Panc1 (cell line): ENCODE measurements at places on chromosomes 6 and 20.

- H3K4me3 ChIP-seq, result peak within 1 kb of the TSS; percentile 87
- H3K27me3 ChIP-seq, result no peaks in the 10 kb centered on the region
- peaks cover 12% of the 10 kb centered on the region for H3K4me1 ChIP-seq
- peak within 1 kb of the TSS; percentile 89 for H3K27ac ChIP-seq
- DNase-seq, result peak; percentile 39
Measured at GRCh38 chr20:52191132-52191915, at the start of gene ZFP64. TSS of gene ZFP64 (minus strand) at chr20:52191779. CDS start at chr20:52191636, 143 bp downstream.

DNA sequence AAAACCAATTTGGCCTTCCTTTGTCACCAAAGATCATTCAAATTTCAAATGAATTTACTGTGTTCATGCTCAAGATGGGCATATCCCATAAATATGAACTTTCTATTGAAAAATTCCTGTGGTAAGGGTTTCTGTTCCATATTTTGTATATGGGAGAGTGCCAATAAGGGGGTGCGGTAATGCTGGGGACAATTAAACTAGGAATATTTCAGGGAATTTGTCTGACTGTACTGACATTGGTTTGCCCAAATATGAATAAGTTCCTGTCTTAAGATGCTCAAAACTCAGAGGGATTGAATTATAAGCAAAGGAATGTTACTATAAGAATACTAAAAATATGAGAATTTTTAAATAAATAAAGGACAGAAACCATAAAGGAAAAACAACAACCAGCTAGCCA lies 553.0 kb upstream of the MARCKS start:
- no peaks in the 10 kb centered on the region for H3K4me1 ChIP-seq
- H3K4me3 ChIP-seq, result no peak overlapping the region
- no peaks in the 10 kb centered on the region for H3K36me3 ChIP-seq

GRCh38 chr6:33794910-33795623 lies 6.1 kb upstream of the LEMD2 start:
- H3K27me3 ChIP-seq, result no peaks in the 10 kb centered on the region
- peaks cover 16% of the 10 kb centered on the region for H3K4me1 ChIP-seq
- H3K27ac ChIP-seq, result no peak overlapping the region
- no peaks in the 10 kb centered on the region for H3K36me3 ChIP-seq
- DNase-seq, result no peak

DNA sequence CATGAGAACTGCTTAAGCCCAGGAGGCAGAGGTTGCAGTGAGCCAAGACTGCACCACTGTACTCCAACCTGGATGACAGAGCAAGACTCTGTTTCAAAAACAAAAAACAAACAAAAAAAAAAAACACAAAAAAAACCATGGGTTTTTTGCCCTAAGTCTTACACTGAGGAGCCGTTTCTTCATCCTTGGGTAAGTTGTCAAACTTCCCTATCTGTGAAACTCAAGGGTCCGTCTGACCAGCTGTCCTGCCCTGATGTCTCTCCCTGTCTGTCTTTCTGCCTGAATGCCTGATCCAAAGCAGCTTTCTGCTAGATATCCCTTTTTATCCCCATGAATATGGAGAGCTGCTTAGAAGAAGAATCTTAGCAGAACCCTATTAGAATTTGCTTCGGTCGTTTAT lies 41.3 kb upstream of the CLDN20 start:
- no peak for DNase-seq
- H3K36me3 ChIP-seq, result no peaks in the 10 kb centered on the region
- H3K4me1 ChIP-seq, result peaks cover 14% of the 10 kb centered on the region
- H3K4me3 ChIP-seq, result no peak overlapping the region
- H3K27ac ChIP-seq, result no peak overlapping the region; the same call in 1 of the 2 replicates

DNA sequence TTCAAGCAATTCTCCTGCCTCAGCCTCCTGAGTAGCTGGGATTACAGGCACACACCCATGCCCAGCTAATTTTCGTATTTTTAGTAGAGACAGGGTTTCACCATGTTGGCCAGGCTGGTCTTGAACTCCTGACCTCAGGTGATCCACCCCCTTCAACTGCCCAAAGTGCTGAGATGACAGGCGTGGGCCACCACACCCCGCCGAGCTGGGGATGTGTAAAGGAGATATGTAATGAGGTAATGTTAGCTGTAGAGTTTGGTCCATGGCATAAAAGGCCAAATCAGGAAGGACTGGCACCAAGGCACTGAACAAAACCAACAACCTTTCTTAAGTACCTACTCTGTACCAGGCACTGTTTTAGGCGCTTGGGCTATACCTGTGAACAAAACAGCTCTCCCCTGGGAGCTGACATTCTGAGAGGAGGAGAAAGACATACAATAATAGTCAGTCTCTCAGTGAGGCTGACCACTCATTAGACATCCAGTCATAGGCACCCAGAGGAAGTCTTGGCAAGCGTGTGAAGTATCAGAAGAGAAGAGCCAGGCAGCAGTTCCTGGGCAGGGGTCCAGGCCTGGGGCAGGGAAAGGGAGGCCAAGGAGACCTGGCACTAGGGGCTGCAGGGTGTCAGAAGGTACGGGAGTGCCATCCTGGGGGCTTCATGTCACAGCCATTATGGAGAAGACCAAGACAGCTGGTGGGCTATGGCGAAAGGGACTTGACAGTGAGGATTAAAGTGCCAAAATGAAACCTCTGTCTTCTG lies 164.8 kb upstream of the DTNBP1 start:
- H3K27ac ChIP-seq, result no peak overlapping the region
- H3K27me3 ChIP-seq, result peaks cover 7% of the 10 kb centered on the region; the same call in 1 of the 2 replicates
- no peaks in the 10 kb centered on the region for H3K4me1 ChIP-seq
- DNase-seq, result no peak
- no peaks in the 10 kb centered on the region for H3K36me3 ChIP-seq

DNA sequence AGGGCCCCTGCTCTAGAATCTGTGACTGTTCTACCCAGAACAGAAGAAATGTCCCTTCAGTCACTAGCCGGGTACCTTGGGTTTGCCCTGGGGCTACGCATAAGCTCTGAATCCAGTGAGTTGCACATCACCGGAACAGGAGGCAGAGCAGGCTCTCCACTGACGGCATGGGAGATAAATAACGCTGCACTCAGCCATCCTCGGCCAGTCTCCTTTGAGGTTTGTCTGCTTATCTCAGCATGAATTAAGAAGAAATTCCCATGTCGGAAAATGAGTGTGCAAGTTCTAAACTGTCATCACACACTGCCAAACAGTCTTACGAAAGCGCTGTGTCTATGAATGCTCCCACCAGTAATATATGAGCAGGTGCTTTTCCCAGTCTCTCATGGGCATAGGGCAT lies 90.8 kb downstream of the FAM50B start:
- no peaks in the 10 kb centered on the region for H3K36me3 ChIP-seq
- no peak overlapping the region for H3K4me3 ChIP-seq
- no peak overlapping the region for H3K27ac ChIP-seq
- H3K4me1 ChIP-seq, result no peaks in the 10 kb centered on the region

DNA sequence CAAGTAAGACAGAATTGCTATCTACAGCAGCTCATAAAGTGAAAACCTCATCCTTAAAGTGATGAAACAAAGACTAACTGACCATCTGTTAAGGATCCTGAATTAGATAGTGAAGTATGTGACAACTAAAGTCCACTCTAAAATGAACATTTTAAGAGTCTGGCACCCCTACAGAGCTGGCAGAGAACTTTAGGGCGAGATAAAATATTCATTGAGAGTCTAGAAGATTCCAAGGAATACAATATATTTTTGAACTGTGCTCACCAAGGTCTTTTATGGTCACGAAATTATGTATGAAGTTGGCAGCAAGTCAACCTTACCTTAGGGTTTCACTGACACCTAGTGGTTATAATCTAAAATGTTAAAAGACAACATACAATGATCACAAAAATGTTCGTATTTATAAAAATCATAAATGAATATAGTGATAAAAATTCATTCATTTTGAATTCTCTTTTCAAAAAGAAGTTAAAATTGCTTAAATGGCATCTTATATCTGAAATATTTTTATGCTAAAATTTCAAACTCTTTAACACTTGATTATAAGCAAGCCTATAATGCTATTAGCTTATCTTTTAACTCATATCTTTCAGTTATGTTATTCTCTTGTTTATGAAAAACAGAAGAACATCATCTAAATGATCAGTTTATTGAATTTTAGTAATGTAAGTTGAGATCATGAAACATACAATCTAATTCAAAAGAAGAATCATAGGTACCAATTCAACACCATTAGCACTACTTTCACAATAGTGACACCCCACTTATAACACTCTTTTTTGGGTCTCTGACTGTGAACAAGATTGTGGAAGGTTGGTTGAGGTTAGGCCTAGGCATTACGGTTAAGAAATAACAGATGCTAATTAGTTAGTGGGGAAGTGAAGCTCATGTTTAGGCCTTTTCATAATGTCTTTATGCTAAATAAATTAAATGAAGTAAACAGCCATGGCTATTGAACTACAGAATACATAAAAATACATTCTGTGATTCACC lies 27.5 kb downstream of the RSPH3 start:
- peak; percentile 35 for DNase-seq
- H3K4me3 ChIP-seq, result no peak overlapping the region
- H3K4me1 ChIP-seq, result no peaks in the 10 kb centered on the region

GRCh38 chr6:154923199-154923869 lies 71.8 kb upstream of the TIAM2 start:
- H3K27me3 ChIP-seq, result no peaks in the 10 kb centered on the region
- H3K27ac ChIP-seq, result no peak overlapping the region
- peaks cover 4% of the 10 kb centered on the region; the same call in 1 of the 2 replicates for H3K4me1 ChIP-seq
- no peak for DNase-seq

DNA sequence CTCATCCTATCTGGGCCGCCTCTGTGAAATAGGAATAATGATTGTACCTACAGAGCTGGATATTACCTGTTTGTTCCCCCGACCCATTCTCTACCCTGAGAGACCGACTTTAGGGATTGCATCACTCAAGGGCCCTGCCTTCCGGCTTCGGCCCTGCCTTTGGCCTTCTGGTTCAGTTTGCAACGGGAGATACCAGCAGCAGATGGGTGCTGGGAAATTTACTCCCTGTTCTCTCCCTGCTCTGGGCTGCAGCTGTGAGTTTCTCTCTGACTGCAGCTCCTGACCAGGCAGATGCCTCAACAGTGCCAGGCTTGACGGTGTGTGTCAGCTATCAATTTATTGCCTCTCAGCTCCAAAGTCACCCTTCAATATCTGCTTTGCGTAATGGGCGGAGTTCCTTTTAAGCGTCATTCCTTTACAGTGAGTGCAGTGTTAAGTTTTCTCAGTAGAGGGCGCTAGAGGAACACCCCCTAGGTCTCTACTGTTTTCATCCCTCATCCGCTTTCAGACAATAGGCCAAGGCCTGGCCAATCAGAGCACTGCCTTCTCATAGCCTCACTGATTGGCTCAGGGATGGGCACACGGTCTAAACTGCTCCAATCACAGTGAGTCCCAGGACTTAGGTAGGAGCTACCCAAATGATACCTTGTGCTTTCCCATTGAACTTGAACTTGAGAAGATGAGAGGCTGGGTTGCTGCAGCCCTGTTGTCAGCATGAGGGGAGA lies 30.0 kb downstream of the KCNG1 start:
- H3K27me3 ChIP-seq, result peaks cover 6% of the 10 kb centered on the region; the same call in 1 of the 2 replicates
- H3K4me3 ChIP-seq, result no peak overlapping the region
- H3K27ac ChIP-seq, result no peak overlapping the region
- no peaks in the 10 kb centered on the region for H3K4me1 ChIP-seq
- H3K36me3 ChIP-seq, result no peaks in the 10 kb centered on the region

DNA sequence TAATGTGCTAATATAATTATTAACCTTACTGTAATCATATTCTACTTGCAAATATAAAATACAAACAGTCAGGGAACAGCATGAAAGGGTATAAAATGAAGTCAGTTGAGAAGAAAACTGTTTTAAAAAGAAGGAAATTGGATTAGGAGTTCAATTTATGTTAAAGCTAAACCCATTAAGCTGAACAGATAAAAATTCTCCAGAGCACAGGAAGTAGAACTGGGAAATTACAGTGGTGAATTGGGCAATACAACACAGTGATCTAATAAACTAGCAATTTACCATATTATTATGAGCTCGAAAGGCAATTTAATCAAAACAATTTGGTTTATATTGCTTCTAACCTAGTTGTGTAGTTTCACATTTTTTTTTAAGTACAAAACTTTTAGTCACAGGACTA lies 407.4 kb upstream of the RGS17 start:
- no peaks in the 10 kb centered on the region for H3K36me3 ChIP-seq
- no peak for DNase-seq
- no peak overlapping the region for H3K4me3 ChIP-seq
- H3K27ac ChIP-seq, result no peak overlapping the region

DNA sequence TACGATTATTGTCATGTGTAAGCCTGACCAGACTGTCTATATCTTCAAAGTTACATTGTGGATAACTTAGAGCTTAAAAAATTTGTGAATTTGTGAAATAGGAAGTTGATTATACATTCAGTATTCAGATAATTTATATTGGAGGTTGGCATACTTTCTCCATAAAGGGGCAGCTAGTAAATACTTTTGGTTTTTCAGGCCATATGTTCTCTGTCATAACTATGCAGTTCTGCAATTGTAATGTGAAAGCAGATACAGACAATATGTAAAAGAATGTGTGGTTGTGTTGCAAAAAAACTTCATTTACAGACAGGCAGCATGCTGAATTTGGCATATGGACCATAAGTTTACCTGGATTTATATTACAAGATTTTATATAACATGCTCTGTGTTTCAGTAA lies 29.3 kb downstream of the HSF2 start:
- peaks cover 18% of the 10 kb centered on the region for H3K36me3 ChIP-seq
- no peaks in the 10 kb centered on the region for H3K4me1 ChIP-seq
- H3K4me3 ChIP-seq, result no peak overlapping the region
- H3K27me3 ChIP-seq, result no peaks in the 10 kb centered on the region

DNA sequence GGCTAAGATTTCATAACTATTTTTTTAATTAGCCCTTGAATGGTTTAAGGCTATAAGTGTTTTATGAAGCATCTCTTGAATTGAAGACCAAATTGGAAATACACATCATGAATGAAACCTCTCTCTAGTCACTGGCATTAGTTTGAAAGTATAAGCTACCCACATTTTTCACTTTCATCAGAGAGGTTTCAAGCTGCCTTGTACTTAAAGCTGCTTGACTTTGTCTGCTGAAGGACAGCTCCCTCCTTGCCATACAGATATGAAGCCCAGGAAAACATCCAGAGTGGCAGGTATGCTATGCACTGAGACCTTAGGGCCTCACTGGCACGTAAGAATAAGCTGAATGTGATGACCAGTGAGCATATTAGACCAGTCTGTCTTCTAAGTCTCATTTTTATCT lies 62.7 kb downstream of the ELOVL2 start:
- no peak overlapping the region for H3K4me3 ChIP-seq
- H3K27ac ChIP-seq, result no peak overlapping the region
- H3K27me3 ChIP-seq, result no peaks in the 10 kb centered on the region
- DNase-seq, result no peak
- no peaks in the 10 kb centered on the region for H3K36me3 ChIP-seq
- no peaks in the 10 kb centered on the region for H3K4me1 ChIP-seq

DNA sequence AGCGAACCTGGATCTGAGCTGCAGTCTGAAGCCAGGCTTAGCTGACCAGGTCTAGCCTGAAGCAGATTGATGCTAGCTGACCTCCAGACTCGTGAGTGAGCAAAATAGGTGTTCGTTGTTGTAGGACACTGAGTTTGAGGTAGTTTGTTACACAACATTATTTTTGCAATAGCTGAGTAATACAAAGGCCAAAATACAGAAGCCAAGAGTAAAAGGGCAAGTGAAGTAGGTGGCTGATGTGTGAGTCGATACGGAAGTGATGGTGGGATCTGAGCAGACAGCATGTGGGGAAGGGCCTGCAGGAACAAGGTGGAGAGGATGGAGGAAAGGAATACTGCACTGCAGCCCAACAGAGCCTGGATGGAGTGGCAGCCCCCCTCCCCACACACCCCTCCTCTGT lies 8.5 kb upstream of the SPATS1 start:
- no peak for DNase-seq
- no peak overlapping the region for H3K4me3 ChIP-seq
- H3K4me1 ChIP-seq, result no peaks in the 10 kb centered on the region
- H3K27me3 ChIP-seq, result peaks cover 4% of the 10 kb centered on the region; the same call in 1 of the 2 replicates
- H3K36me3 ChIP-seq, result no peaks in the 10 kb centered on the region
